A673 (cell line): ENCODE measurements at places on chromosomes 3 and 15. TPM values are rescaled to one million over a fixed set of nuclear protein-coding genes. Genes with fewer than 3 reads are reported as not detected.

Gene ANKUB1
- total RNA-seq, result not detected in 2 replicates

Gene CACNA2D2
- 0.17 and 0.68 TPM in 2 replicates for total RNA-seq

Gene EFL1
- total RNA-seq, result 21.9 and 26.1 TPM in 2 replicates

Gene TGM5
- total RNA-seq, result not detected in 2 replicates

Gene GASK1A
- total RNA-seq, result 1.4 and 1.9 TPM in 2 replicates

Gene MYO5C
- 0.43 and 0.63 TPM in 2 replicates for total RNA-seq

Gene CRABP1
- total RNA-seq, result 57.1 and 61.2 TPM in 2 replicates

Gene RNF7
- total RNA-seq, result 109 and 123 TPM in 2 replicates

Gene CASR
- not detected in 2 replicates for total RNA-seq

Gene ABCF3
- 65.1 and 65.2 TPM in 2 replicates for total RNA-seq

Gene NR1D2
- total RNA-seq, result 8.7 and 9.2 TPM in 2 replicates

Gene RPL15
- total RNA-seq, result 1,911 and 1,939 TPM in 2 replicates

Gene CD200R1
- total RNA-seq, result not detected in 2 replicates

Gene GPX1
- total RNA-seq, result 122 and 128 TPM in 2 replicates

Gene VEPH1
- total RNA-seq, result 0.32 TPM in 1 of 2 replicates, not detected in the other

Gene CLCN2
- total RNA-seq, result 11.2 and 14.8 TPM in 2 replicates

Gene ANKRD34C
- total RNA-seq, result not detected in 2 replicates

Gene SCN5A
- total RNA-seq, result 0.54 and 1.0 TPM in 2 replicates

Gene ISLR
- total RNA-seq, result 0.41 and 0.74 TPM in 2 replicates

Gene GP5
- 0.09 and 0.11 TPM in 2 replicates for total RNA-seq

Gene OCA2
- 0.09 TPM in 1 of 2 replicates, not detected in the other for total RNA-seq

Gene SPTSSB
- not detected in 2 replicates for total RNA-seq

Gene HYKK
- 0.37 TPM in 1 of 2 replicates, not detected in the other for total RNA-seq

Gene AP3B2
- total RNA-seq, result 19.0 and 22.0 TPM in 2 replicates

Gene LDHAL6B
- not detected in 2 replicates for total RNA-seq

Gene FEZF2
- total RNA-seq, result not detected in 2 replicates

Gene RTP1
- total RNA-seq, result not detected in 2 replicates

Gene RPS17
- total RNA-seq, result 1,732 and 1,749 TPM in 2 replicates

Gene UROC1
- total RNA-seq, result not detected in 2 replicates

Gene ARL6
- 8.1 and 8.4 TPM in 2 replicates for total RNA-seq

Gene PRC1
- 338 and 339 TPM in 2 replicates for total RNA-seq

Gene CTDSPL2
- 98.6 and 99.7 TPM in 2 replicates for total RNA-seq

Gene BFSP2
- total RNA-seq, result not detected in 2 replicates

Gene PDZRN3
- total RNA-seq, result 0.24 and 0.31 TPM in 2 replicates

Gene GATA2
- total RNA-seq, result 14.2 and 19.4 TPM in 2 replicates

Gene ANKRD28
- 29.9 and 36.9 TPM in 2 replicates for total RNA-seq

Gene SLC22A14
- 0.22 and 0.26 TPM in 2 replicates for total RNA-seq

Gene BOC
- total RNA-seq, result 1.2 and 1.7 TPM in 2 replicates

Gene EIF3J
- total RNA-seq, result 176 and 208 TPM in 2 replicates

Gene SYNM
- total RNA-seq, result 2.6 and 2.7 TPM in 2 replicates

Gene C3orf20
- 0.17 and 0.28 TPM in 2 replicates for total RNA-seq
